ENCODE measurements at places on chromosomes 2 and 18. TPM values are rescaled to one million over a fixed set of nuclear protein-coding genes. Genes with fewer than 3 reads are reported as not detected.

GRCh38 chr18:61579581-61579980 is 246.4 kb downstream of the CDH20 start:
- no peaks in the 10 kb centered on the region for H3K36me3 ChIP-seq
- no peak overlapping the region for H3K27ac ChIP-seq
- DNase-seq: no peak
- no peak overlapping the region for H3K4me3 ChIP-seq
- H3K4me1 ChIP-seq: peaks cover 23% of the 10 kb centered on the region
- H3K27me3 ChIP-seq: peaks cover 16% of the 10 kb centered on the region

DNA sequence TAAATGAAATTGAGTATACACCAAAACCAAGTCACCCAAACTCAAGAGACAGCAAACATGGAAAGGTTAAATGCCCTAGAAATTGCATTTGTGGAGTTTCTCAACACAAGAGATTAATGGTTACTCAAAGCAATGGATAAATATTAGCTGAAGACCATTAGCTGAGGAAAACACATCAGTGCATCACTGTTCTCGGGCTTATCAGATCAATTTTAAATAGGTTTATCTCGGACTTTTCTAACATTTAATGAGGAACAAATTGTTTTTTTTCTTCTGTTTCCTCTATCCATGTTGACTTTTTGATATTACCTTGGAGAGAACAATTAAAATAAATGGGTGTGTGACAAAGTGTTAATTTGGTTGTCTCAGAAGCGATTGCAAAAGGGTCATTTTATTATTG is 105.4 kb upstream of the PIK3C3 start:
- H3K36me3 ChIP-seq: no peaks in the 10 kb centered on the region
- H3K27ac ChIP-seq: no peak overlapping the region
- peaks cover 37% of the 10 kb centered on the region for H3K4me1 ChIP-seq

GRCh38 chr2:25036221-25036559 is 5.7 kb upstream of the EFR3B start:
- H3K27ac ChIP-seq: no peak overlapping the region
- H3K4me1 ChIP-seq: peaks cover 13% of the 10 kb centered on the region
- H3K27me3 ChIP-seq: peaks cover 16% of the 10 kb centered on the region
- no peak overlapping the region for H3K4me3 ChIP-seq
- DNase-seq: no peak
- H3K36me3 ChIP-seq: no peaks in the 10 kb centered on the region

- no peak overlapping the region for H3K4me3 ChIP-seq
- no peak for DNase-seq
- H3K36me3 ChIP-seq: peaks cover 5% of the 10 kb centered on the region
- peaks cover 7% of the 10 kb centered on the region for H3K27me3 ChIP-seq
Observed at GRCh38 chr2:126921066-126921465, 22.4 kb downstream of the TEX51 start.

DNA sequence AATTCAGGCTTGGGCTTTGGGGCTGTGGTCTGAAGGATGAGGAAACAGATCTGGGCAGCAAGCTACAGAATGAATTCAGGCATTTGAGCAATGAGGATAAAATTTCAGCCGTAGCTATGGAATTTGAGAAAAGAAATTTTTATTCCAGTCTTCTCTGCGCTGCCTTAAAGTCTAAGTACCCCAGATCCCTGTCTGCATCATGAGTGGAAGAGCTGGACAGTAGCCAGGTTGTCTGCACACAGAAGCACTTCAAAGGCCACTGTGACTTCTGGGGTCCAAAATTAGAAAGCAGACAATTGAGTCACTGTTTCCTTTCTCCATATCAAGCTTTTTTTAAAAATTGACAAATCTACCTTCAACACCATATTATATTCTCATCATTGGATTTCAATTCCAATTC is 787.6 kb upstream of the GCFC2 start:
- no peaks in the 10 kb centered on the region for H3K36me3 ChIP-seq
- no peak overlapping the region for H3K27ac ChIP-seq
- peaks cover 24% of the 10 kb centered on the region for H3K4me1 ChIP-seq
- no peak for DNase-seq
- H3K27me3 ChIP-seq: no peaks in the 10 kb centered on the region
- no peak overlapping the region for H3K4me3 ChIP-seq

DNA sequence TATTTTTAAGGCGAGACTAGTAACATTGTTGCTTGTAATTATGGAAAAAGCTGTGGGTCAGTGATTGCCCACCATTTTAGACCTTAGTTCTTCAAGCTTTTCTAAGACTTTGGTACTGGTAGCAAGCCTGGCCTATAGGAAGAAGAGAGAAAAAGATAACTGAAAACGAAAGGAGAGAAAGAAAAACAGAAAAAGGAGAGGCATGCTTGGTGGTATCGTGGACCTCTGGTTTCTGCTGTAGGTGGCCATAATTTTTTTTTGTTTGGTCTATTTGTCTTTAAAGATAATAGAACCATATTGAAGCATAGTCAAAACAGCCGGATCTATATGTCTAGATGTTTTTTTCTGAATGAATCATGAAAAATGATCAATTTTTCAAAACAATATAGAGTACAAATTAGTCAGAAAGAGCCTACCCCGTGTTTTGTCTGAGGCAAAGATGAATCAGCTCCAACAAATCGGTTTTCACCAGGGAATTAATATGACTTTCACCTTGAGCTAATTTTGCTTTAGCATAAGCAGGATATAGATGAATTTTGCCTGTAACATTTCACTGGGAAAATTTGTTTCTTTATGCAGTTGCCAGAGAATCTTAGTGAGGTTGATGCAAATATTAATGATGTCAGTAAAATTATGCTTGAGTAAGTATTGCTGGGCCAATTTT is 45.7 kb downstream of the CCDC85A start:
- H3K27me3 ChIP-seq: no peaks in the 10 kb centered on the region
- H3K4me3 ChIP-seq: no peak overlapping the region
- no peak for DNase-seq
- H3K36me3 ChIP-seq: no peaks in the 10 kb centered on the region

DNA sequence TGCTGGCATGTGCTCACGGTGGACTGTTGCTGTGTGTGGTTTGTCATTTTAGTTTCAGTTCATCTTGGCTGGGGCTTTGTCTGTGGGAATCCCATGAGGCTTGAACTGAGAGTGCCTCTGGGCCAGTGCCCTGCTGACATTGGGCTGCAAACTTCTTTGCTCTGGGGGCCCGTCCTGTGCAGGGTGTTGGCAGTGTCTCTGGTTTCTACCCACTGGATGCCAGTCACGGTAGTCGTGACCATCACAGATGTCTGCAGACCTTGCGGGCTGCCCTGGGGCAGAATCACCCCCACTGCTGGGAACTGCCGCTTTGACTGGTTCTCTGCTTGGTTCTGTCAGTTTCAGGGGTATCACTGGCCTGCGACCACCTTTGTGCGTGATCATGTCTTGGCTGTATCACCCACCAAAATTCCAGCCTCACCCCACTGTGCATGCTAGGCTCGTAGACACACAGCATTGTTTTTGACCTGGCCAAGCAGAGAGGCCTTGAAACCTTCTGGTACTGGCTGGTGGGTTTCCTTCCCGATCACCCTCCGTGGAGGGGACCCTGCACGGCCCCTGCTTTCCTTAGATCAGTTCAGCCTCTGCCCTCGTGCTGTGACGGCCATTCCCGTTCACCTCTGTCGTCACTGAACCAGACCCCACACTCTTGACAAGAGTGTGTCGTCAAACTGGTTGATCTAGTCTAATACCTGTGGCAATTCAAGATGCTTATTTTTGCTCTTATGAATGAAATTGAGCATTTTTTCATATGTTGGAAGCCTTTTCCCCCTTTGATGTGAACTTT is 57.6 kb downstream of the KCNG2 start:
- no peak for DNase-seq
- no peak overlapping the region for H3K4me3 ChIP-seq
- H3K36me3 ChIP-seq: no peaks in the 10 kb centered on the region
- H3K4me1 ChIP-seq: peaks cover 6% of the 10 kb centered on the region
- no peak overlapping the region for H3K27ac ChIP-seq
- no peaks in the 10 kb centered on the region for H3K27me3 ChIP-seq

DNA sequence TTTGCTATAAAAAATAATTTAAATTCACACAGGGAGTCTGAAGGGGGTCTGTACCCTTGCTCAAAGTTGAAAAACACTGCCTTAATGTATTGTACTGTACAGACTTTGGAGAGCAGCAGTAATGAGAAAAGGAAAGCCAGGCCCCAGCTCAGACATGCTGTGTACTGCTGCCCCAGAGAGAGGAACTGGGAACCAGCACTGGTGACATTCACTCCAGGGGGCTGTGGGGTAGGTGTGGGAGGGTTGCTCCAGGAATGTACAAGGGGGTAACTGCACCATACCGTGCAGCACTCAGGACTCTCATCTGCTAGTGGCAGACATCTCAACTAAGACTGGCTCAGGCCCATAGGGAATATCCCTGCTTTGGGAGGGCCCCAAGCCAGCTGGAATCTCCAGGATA is 146.0 kb upstream of the RMP24 start:
- peak overlapping the region; percentile 97 for H3K27ac ChIP-seq
- H3K4me1 ChIP-seq: peaks cover 64% of the 10 kb centered on the region
- DNase-seq: no peak
- peaks cover 8% of the 10 kb centered on the region for H3K27me3 ChIP-seq

DNA sequence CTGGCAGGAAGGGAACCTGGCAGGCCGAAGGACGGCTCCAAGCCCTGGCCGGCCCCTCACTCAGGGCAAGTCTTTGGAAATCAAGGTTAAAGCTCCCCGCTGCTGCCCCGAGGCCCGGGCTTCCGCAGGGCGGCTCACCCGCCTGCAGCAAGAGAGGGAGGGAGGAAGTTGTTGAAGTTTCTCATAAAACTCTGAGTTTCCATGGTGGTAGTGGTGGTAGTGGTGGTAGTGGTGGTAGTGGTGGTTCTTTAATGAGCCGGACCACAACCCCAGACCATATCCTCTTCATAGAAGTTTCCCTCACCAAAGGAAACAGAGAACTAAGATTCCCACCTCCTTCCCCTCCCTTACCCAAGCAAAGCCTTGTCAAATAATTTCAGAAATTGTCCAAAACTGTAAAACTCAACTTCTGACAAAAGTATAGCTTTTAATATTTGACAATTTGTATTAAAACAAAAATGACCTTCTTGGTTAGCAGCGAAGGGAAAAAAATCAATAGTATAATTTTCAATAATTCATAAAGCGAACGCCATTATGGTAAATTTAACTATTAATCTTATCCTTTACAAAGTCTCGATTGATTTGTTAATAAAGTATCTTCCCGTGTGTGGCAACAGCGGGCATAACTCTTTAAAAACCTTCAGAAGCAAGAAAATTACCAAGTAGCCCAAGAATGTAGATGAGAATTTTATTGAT is 1.5 kb upstream of the HOXD10 start:
- H3K36me3 ChIP-seq: 0 out of 2 replicates have a peak, but pooled peaks cover 7% of the 10 kb centered on the region
- no peak overlapping the region for H3K4me3 ChIP-seq

DNA sequence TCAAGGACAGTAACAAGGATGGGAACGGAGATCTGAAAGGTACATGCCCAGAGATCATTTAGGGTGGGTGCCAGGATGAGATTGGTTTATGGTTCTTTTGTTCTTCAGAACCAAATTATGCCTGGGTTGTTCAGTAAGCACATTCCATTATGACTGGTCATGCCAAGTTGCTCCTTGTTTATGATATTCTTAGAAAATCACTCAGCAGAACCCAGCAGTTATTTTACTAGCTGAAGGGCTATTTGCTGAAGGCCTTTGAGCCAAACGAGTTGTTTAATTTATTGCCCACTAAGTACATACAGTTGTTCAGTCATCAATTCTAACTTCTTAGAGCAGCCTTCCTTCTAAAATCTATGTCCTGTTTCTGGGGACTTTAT is 635 bp downstream of the SLC3A1 start:
- no peak overlapping the region for H3K27ac ChIP-seq
- H3K36me3 ChIP-seq: no peaks in the 10 kb centered on the region
- no peaks in the 10 kb centered on the region for H3K27me3 ChIP-seq
- no peak overlapping the region for H3K4me3 ChIP-seq
- H3K4me1 ChIP-seq: no peaks in the 10 kb centered on the region

DNA sequence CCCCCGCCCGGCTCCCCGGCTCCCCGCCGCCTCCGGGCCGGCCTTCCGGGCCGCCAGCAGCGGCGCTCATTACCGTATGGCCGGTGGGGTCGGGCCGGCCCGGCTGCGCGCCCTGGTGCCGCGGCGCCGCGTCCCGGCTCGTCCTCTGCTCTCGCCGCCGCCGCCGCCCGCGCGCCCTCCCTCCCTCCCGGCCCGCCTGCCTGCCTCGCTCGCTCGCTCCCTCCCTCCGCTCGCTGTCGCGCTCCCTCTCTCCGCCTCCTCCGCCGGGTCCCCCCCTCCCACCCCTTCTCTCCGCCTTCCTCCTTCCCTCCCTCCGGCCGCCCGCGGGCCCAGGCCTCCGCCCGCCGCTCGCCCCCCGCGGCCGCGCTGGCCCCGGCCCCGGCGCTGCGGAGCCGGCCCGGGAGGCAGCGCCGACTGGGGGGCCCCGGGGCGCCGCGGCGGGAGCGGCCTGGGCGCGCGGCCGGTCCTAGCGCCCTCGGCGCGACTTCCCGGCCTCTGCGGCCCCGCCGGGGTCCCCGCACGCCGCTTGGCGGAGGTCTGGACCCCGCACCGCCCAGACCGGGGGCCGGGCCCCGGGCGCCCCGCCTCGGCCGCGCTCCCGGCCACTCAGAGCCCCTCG is at the start of gene DNMT3A:
Gene DNMT3A, minus strand, starts transcription at position 173 of the 619 bp plus-strand sequence. CDS start 27,941 bp downstream, outside the sequence.
- H3K4me3 ChIP-seq: peak within 1 kb of the TSS; percentile 65
- H3K27ac ChIP-seq: no peak within 1 kb of the TSS
- peaks cover 34% of the 10 kb centered on the region for H3K4me1 ChIP-seq
- DNase-seq: peak; percentile 73

DNA sequence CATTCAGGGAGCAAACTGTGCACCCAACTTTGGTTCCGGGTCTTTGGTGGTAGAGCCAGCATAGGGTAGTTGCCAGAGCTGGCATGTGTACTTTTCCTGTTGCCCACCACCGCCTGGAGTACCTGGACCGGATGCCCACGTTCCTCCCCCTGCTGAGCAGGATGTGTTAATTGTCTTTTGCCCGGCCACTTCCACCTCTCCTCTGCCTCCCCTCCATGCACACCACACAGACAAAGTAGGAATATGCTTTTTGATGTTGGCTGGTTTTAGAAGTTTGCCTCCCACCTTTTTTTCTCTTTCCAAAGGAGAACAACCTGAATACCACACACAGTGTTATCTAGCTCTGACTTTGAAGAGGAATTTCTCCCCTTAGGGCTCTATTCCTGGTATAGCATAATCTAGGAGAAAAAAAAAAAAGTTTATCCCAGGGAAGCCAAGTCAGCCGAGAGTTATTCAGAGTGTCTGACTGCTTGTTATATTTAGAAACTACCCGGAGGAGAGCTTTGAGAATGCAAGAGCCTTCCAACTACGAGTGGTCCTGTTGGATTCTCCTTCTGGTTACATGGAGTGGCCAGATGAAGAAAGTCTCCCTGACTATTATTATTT is 111.9 kb downstream of the SETBP1 start:
- no peak overlapping the region for H3K4me3 ChIP-seq

DNA sequence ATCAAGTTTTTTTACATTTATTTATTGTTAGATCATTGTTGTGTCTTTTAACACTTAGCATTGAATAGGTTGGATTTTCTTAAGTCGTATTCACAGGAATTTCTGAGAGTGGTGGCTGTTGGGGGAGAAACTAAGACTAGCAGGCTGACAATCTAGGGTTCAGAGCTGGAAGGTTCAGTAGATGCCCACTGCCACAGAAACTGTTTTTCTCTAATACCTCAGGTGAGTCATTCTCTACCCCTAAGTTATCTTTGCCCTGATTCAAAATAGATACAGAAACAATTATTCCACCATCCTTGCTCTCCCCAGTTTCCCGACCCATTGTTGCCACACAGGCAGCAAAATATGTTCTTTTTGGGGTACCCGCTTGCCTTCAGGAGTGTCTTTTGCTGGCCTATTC is 870.8 kb upstream of the ID2 start:
- no peak overlapping the region for H3K27ac ChIP-seq
- peaks cover 22% of the 10 kb centered on the region for H3K36me3 ChIP-seq
- no peak for DNase-seq

The SLC9A2 gene
- 0.11 TPM for total RNA-seq

The HOXD13 gene
- total RNA-seq: not detected

The TSGA10 gene
- total RNA-seq: 9.3 TPM

The RANBP2 gene
- total RNA-seq: 90.4 TPM

The CNDP1 gene
- 0.11 TPM for total RNA-seq

Data from WTC11 (cell line).